ENCODE measurements at places on chromosomes 3 and 15.
A peak's percentile ranks its signal among the peaks of the same experiment; 100 is the strongest.

GRCh38 chr3:161163297-161163696 is 57.8 kb upstream of the NMD3 start:
- no peak for DNase-seq

DNA sequence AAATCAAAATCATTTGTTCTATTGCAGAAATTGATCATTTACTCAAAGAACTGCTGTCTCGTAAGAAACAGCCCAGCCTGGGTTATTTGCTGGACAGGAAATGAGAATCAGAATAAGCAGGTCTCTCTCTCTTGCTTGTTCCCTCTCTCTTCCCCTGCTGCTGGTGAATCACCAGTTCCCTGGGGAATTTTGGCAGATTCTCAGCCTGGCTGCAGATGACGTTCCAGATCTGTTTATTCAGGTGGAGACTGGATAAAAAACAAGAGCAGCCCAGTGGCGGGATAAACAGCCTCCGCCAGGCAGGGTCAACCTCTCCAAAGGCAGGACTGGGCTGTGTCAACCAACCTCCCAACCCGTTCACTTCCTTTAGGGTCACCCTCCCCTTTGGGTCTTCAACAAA is 72.1 kb downstream of the LRIG1 start:
- DNase-seq, result no peak

GRCh38 chr3:61416618-61417017 is 144.8 kb upstream of the PTPRG start:
- DNase-seq, result no peak

- DNase-seq, result no peak
Measured at GRCh38 chr3:61864886-61865285, 303.5 kb downstream of the PTPRG start.

GRCh38 chr3:34919025-34919424 is 720.3 kb upstream of the ARPP21 start:
- no peak for DNase-seq

GRCh38 chr3:123050666-123051065 is 16.2 kb upstream of the PDIA5 start:
- DNase-seq, result no peak

DNA sequence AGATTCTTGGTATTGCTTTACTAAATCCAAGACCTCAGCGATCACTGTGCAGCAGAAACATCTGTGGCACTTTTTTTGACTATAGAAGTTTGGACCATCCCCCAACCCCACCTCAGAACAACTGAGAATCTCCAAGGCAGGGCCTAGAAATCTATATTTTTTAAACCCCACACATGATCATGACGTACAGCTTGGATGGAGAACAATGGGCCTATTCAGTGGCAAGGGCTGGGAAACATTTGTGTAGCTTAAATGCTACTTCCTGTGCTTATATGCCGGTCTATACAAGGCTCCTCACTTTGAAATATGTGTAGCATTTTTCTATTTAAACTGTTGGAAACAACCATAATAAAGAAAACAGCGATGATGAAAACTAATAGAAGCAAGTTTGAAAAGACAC is 55.1 kb upstream of the SPRED1 start:
- no peak for DNase-seq

DNA sequence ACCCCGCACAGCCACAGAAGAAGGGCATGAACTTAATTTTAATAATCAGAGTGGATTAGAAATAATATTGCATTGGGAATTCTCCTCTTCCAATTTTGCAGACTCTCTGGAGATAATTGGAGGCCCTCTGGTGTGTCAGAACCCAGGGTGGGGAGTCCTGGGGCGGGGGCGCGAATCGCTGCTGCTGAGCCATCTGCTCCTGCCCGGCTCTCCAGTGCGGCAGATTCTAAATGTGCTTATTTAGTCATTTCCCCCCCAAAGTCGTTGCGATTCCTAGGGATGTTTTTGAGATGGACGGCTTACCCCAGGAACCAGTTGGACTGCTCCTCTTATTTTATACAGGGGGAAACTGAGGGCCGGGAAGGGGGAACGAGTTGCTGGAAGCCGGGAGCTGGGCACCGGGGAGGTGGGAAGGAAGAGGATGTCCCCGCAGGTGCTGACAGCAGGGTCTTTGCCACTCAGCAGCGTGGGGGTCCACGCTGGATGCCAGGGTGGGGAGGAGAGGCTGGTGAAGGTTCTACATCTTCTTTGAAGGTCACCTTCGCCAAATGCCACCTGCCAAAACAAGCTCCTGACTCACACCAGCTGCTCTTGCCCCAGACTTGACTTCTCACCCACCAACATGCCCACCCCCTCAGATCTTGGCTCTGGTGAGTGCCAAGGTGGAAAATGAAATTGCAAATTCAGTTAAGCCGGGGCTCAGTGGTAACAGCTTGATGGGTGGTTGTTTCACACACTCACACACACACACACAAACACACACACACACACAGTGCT is 91.3 kb upstream of the PRR23E start:
- DNase-seq, result no peak

DNA sequence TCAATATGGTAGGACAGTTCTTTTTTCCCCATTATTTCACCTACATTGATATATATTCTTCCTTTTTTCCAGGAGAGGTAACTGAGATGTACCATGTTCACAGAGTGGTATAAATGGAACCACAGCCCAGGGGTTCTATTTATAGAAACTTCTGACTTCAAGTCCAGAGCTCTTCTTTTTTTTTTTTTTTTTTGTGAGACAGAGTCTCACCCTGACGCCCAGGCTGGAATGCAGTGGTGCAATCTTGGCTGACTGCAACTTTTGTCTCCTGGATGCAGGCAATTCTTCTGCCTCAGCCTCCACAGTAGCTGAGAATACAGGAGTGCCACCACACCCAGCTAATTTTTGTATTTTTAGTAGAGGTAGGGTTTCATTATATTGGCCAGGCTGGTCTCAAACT is 267.1 kb upstream of the TPRG1 start:
- no peak for DNase-seq

DNA sequence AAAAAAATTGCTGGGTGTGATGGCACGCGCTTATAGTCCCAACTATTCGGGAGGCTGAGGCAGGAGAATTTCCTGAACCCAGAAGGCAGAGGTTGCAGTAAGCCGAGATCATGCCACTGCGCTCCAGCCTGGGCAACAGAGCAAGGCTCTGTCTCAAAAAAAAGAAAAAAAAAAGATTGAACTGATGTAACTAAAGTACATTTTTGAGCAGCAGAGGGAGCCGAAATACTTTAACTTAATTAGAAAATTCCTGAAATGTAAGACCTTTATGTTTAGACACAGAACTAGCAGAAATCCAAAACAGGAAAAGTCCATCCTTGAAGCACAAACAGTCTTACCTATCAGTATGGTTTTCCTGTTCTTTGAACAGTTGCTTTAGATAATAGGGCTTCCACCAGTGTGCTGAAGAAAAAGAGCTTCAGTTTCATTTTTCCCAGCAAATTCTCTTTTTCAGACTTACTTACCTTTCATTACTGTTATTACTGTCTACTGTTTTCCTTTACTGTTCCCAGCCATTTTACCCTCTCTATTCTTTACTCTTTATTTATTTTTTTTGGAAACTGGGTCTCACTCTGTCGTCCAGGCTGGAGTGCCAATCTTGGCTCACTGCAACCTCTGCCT is 33.4 kb upstream of the ZNF609 start:
- peak; percentile 42 for DNase-seq

DNA sequence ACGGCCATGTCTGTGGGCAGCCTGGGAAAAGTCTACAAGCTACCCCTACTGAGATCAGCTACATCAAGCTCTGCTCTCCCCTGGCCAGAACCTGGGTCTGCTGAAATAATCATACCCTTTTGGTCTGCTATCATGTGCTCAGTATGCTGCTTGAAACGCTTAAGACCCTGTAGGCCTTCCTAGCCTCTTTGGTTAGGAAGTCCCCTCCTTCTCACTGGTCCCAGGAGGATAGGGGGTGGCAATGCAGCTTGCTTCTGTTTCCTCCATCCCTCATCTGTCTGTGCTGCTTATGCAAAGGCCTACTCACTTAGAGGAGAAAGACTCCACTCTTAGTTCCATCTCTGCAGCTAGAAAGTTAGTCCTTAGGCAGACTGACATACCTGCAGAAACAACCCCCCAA is 118.2 kb upstream of the RASGRP1 start:
- DNase-seq, result no peak

GRCh38 chr15:31858026-31858425 is 172.3 kb upstream of the CHRNA7 start:
- DNase-seq, result no peak

- no peak for DNase-seq
Measured at GRCh38 chr3:142433110-142433509, 14.7 kb downstream of the XRN1 start.

DNA sequence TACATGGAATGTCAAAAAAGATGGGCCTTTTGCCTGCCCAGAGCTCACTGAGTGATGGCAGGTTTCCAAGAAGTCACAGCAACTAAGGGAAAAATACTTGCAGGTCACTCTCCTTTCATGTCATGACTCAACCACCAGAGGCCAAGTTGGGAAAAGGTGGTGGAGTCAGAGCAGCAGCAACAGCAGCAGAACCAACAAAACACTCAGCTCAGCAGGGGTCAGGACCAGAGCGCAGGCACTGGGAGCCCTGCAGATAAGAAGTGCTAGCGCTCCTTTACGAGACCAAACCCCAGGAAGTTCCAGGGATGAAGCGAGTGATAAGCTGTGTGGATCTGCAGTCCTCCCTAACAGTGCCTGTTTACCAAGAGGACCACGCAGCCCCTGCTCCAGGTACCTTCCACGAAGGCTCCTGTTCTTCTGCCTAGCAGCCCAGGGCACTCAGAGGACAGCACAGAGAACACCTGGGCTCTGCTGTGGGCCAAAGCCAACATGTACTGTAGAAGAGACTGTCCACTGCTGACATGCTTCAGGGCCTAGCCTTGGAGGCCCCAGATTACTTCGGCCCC is 26.0 kb downstream of the POC1A start:
- no peak for DNase-seq

DNA sequence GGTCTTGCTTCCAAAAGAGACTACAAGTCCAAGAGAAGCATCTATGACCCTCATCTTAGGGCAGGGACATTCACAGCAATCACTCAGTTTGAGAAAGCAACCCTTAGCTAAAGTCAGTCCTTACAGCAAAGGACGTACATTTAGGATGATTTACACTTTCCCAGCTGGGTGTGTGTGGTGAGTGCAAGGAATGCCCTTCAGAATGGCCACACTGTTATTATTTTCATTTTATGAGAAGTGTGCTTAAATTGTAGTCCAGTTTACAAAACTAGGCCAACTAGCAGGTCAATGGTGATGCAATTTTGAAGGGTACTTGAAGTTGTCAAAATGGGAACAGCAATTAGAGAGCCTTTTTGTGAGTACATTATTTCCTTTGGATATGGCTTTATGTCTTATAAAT is 26.0 kb upstream of the CCK start:
- DNase-seq, result no peak

GRCh38 chr3:152300029-152300731 is 31.5 kb downstream of the MBNL1 start:
- DNase-seq, result no peak

DNA sequence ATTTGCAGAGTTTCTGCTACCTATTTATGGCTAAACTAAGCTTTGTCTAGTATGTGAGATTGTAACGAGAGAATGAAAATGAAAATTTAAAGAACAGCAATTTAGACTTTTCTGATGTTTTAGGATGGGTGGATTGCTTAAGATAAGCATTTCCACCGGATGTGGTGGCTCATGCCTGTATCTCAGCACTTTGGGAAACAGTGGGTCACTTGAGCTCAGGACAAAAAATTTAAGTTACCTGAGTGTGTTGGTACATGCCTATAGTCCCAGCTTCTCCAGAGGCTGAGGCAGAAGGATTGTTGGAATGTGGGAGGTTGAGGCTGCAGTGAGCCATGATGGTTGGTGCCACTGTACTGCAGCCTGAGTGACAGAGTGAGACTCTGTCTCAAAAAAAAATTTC is 3.3 kb downstream of the PPP4R2 start:
- DNase-seq, result no peak

- no peak for DNase-seq
Measured at GRCh38 chr3:38916706-38917105, 100.7 kb upstream of the SCN10A start.

- no peak for DNase-seq
Measured at GRCh38 chr3:139587797-139588196, 48.3 kb upstream of the RBP1 start.

GRCh38 chr15:70519616-70520015 is 243.7 kb downstream of the UACA start:
- DNase-seq, result no peak

DNA sequence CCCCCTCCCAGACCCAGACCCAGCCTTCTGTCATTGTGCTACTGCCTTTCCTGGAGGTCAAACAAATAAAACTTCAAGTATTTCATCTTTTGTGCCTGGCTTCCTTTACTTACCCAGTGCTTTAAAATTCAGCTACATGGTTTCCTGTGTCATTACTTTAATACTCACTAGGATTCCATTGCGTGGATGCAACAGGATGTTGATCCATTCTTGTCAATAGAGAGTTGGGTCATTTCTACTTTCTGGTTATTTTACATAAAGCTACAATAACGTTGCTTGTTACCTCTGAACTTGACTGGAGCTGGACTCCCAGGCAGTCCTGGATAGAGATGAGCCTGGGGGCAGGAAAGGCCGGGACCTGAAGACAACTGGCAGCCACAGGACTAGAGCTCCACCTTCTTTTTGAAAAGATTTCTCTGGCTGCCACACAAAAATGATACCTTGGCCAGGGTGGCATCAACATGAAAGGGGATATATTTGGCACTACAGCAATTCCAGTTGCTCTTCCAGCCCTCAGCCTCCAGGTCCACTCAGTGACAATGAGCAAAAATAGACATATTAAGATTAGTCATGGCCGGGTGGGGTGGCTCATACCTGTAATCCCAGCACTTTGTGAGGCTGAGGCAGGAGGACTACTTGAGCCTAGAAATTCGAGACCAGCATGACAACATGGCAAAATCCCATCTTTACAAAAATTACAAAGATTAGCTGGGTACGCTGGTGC is 23.3 kb upstream of the HEG1 start:
- DNase-seq, result no peak

- DNase-seq, result no peak
Measured at GRCh38 chr15:54820811-54821210, 375.9 kb downstream of the RSL24D1 start.

DNA sequence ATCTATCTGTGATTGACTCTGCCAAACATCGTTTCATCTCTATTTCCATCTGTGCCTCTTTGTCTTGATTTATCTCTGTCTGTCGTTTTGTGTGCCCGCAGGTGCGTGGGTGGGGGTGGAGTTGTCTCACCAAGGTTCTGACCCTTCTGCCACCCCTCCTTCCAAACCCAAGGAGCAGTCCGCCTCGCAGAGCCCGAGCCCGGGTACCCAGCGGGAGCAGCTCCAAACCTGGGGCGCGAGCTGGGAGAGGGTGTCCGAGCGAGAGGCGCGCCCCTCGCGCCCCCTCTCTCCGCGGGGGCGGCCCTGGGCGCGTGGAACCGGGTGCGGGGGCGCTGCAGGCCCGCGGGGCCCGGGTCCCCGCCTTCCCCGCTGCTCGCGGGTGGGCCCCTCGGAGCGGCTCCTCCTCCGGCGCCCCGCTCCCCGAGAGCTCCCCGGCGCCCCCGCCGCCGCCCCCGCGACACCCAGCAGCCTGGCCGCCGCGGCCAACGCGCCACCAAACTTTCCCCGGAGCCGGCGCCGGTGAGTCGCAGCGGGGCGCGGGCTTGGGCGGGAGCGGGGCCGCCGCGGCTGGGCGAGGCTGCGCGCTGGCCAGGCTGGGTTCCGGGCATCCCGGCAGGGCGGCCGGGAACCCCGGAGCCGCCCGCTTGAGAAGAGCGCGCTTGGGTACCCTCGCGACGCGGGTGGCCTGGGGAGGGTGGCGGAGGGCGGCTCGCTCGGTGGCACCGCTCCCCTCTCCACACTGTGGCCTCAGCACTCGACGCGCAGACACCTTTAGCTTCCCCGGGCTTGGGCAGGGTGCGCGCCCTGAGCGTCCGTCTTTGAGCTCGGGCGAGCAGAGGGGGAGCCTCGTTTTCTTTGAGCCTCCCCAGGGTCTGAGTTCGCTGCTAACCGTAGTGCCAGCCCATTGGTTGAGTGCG is at the start of gene HRH1:
TSS of gene HRH1 (plus strand) at position 458 of the 917 bp plus-strand sequence. CDS start 104,545 bp downstream, outside the sequence.
- no peak for DNase-seq

- DNase-seq, result no peak
Measured at GRCh38 chr3:55795746-55796145, 308.6 kb upstream of the WNT5A start.
